Dorsolateral prefrontal cortex (tissue), 122 donors: ENCODE measurements at places on chromosomes 16 and 17.

DNA sequence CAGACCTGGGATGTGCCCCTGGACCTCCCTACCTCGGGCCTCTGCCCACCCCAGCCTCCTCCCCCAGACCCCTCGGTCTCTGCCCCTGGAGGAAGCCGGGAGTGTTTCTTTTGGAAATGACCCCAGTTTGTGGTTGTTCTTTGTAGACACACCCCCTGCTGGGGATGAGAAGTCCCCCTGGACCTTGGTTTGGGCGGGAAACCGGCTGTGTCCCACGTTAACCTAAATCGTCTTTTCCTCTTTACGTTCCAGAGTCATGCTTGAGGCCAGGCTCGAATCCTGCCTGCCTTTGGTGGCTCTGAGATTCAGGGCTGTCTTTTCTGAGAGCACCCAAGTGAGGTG is 116.6 kb downstream of the METRNL start:
- no peak for DNase-seq

GRCh38 chr17:34182036-34182803 is 72.9 kb upstream of the CCL2 start:
- no peak for DNase-seq

GRCh38 chr17:68133346-68134045 is 98.0 kb downstream of the KPNA2 start:
- DNase-seq, result no peak

DNA sequence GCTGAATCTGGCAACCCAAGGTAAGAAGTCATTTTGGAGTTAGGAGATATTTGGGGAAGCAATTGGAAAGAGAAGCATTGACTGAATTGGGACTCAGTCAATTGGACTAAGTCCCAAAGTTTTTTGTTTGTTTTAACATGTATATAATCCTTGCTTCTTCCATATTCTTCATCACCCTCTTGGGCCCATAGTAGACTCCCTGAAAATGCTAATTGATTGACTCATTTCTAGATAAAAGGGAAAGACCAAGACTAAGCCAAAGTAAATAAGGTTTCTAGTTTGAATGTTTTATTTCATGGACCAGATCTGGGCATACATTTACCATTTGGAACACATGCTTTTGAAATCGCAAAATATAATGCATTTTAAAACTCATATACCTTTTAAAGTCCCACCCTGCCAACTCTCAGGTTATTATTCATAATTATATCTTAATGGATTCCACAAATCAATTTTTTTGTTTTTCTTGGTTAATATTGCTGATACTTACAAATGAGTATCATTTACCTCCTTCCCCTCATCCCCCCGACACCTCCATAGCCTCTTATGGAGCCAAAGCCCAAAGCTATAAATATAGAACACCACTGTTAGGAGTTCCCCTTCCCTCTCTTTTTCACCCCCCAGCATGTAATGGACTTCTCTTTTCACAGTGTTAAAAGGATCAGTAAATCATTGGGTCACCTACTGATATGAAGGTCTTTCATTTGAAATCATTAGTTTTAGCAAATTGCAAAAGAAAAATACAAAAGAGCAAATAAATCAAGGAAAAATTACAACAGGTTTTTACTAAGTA is 674.0 kb upstream of the SOX9 start:
- no peak for DNase-seq

DNA sequence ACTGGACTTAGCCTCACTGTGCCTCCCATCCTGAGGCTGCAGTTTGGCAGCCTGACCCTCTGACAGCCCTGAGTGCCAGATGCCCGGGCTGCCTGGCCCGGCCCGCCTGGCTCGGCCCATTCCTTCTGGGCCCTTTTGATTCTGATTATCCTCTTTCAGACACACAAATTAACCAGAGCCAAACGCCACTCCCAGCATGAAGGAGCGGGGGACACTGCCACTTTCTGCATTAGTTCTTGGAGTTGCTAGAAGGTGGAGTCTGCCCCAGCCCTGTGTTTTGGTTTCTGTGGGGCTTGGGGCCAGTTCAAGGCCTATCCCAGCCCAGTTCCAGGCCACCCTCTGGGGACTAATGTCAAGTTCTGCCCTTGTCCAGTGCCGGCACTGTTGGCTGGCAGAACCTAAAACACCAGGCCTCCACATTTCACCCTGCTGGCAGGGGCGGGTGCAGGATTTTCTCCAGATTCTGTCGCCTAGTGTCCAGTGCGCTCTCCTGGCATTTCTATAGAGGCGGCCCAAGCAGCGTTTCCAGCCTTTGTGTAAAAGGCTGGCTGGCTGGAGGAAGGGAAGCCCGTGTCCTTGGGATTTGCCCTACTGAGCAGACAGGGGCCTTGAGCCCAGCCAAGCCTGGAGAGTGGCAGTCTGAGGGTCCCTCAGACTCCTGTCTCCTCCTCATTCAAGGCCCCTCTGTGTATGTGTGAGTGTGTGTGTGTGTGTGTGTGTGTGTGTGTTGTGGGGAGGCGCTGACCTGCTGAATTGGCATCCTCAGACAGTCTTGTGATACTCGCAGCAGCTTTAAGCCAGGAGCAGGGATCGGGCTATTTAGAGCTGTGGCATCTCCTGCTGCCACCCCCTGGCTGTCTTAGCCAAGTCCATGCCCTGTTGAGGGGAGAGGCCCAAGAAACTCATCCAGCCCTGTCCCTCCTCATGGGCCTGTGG is 21.4 kb downstream of the PLCD3 start:
- DNase-seq, result peak; percentile 57

GRCh38 chr17:77884967-77885641 is 73.4 kb upstream of the TNRC6C start:
- no peak for DNase-seq

DNA sequence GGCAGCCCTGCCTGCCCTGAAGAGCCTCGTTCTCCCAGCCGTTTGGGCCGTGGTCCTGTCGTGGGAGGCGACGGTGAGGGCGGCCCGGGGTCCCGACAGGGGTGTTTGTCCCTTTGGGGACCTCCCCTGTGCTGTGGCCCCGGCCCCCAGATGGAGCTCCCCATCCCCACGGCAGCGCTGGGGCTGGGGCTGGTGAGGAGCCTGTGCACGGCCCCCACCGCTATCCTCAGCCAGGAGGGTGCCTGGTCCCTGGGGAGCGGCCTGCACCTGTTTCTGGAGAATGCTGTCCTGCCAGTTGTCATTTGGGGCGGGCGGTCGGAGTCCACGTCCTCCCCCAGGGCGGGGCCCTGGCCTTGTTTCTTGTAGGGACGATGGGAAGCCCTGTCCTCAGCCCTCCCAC is 6.6 kb downstream of the CAPN15 start:
- no peak for DNase-seq

- no peak for DNase-seq
These were observed 73.9 kb upstream of the C16orf82 start for GRCh38 chr16:26992666-26993349.

DNA sequence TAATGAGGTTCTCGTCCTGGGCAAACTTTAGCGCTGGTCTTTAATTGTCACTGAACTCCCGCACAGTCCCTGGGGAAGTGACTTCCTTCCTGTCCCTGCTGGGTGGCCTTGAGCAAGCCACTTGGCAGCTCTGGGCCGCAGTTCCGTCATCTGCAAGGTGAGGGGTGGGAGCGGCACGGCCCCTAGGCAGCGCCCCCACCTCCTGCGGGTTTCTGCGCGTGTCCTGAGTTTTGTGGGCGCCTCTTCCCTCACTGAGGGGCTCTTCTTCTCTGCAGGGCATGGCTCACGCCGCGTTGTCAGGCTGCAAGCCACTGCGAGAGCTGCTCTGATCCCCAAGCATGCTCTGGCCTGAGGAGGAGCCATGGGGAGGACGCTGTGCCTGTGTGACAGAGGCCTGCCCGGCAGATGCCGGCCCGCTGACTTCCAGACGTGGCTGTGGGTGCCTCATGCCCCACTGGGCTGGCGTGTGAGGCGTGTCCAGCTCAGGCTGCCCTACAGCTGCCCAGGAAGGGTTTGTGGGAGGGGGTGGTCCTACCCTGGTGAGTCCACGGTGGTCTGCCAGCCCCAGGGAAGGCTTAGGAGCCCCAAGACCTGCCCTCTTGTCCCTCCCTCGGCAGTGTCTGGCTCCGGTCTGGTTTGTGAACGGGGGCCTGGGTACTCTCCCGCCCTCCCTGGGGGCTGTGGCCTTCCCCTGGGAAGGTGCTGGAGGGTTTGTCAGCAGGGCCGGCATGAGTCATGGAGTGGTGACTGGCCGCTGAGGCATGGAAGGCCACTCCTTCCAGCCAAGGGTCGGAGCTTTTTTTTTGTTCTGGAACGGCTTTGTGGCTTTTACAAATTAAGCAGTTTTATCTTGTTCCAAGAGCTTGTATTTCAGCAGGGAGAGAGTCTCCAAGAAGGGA is 182.0 kb downstream of the SEC14L1 start:
- DNase-seq, result no peak

- DNase-seq, result no peak
These were observed 520.3 kb upstream of the CDH5 start for GRCh38 chr16:65846210-65846602.

GRCh38 chr17:64506201-64506575 is at the start of gene DDX5:
Gene DDX5, minus strand, starts transcription at chr17:64506289. Its CDS starts 170 bp downstream, at chr17:64506119.
- DNase-seq, result peak; percentile 96

DNA sequence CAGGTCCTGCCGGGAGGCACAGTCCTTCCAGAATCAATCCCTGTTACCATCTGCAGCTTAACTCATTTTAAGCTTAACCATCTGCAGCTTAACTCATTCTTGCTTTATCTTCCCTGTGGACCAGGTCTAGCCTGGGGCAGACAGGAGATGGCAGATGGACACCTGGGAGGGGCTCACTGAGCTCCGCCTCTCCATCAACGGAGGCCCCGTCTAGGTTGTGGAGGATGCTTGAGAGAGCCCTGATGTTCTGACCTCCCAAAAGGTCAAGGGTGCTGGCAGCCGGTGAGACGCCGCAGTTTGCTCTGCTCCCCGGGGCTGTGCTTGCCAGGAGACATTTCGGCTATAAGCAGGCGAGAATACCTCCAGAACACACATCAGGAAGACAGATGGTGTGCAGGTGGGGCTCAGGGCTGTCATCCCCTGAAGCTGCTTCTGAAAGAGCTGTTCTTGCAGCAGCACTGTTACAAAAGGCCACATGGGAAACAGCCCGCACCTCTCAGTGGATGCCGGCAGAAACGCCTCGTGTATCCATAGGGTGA is 41.3 kb downstream of the BAIAP2 start:
- peak; percentile 74 for DNase-seq

DNA sequence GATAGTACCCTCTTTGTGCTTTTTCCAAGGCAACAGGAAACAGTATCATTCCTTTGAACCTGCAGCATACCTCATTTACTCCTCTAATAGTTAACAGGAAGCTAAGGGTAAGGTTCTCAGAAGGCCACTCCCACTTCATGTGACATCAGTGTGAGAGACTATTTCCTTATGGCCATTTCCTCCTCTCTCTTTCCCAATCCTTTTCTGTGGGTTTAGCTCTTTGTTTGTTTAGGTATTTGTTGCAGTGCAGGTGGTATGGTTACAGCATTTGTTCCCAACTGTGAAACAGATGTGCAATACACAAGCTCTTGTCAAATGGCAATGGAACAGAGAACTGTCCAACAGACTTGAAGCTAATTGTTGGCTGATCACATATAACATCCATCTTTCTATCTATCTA is 14.7 kb downstream of the TMC5 start:
- DNase-seq, result no peak

GRCh38 chr16:68973611-68974120 is 130.3 kb downstream of the TANGO6 start:
- no peak for DNase-seq

DNA sequence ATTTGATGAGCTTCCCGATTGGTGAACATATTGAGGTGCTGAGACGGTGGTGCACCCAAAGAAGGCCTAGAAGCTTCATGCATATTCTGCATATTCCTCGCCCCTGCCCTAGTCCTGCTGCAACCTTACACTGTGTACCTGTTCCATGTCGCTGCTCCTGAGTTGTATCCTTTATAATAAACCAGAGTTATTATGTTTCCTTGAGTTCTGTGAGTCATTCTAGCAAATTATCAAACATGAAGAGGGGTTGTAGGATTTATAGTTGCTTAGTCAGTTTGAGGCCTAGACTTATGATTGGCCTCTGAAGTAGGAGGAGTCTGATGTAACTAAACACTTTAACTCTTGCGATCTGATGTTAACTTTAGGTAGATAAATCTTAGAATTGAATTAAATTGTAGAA is 436.8 kb downstream of the CA10 start:
- no peak for DNase-seq

DNA sequence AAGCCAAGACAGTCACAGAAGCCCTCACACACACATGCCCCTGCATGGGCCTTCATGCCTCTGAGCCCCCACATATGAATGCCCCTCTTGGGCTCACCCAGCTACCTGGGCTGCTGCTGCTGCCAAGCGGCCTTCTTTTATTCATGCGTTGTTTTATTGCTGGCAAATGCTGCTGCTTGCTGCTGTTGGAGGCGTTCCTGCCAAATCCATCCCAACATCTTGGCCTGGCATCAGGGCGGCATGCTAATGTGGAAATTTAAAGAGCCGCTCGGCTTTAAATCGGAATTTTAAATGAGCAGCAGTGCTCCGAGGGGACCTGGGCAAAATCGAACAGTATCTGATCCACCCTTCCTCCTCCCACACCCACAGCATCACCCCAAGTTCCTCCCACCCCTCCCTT is 39.0 kb downstream of the NEUROD2 start:
- peak; percentile 61 for DNase-seq

DNA sequence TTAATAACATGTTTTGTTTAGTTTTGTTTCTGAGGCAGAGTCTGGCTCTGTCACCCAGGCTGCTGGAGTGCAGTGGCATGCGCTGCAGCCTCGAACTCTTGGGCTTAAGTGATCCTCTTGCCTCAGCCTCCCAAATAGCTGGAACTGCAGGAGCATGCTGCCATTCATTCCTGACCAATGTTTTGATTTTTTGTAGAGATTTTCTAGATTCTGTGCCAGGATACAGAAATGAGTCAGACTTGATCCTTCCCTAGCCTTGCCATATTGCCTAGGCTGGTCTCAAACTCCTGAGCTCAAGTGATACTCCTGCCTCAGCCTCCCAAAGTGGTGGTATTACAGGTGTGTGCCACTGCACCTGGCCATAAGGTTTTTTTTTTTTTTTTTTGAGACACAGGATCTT is 17.7 kb downstream of the TAOK1 start:
- DNase-seq, result no peak

DNA sequence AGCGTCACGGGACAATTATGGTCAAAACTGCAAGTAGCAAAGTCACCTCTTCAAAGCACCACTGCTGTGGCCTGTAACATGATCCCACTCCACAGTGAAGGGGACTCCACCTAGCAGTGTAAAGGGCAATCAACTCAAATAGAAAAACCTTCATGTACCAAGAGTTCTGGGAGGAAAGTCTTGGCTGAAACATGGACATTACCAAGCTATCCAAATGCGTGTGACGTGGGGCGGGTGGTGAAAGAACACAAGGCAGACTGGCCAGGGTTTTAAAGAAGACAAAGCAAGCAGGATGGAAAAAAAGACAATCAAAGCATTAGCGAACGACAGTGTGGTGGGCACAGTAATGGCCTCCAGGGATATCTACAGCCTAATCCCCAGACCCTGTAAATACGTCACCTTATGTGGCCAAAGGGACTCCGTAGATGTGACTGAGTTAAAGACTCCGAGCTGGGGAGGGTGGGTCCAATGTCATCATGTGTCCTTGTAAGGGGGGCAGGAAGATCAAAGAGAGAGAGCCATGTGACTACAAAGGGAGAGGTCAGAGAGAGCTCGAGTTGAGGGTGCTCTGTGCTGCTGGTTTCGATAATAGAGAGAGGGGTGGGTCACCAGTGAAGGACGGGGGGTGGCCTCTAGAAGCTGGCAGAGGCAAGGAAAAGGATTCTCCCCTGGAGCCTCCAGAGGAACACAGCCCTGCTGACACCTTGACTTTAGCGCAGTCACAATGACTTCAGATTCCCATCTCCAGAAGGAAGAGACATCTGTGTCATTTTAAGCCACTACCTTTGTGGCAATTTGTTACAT is 6.0 kb downstream of the HSDL1 start:
- DNase-seq, result no peak

- no peak for DNase-seq
These were observed 19.2 kb downstream of the ZNF200 start for GRCh38 chr16:3215601-3216262.
